ENCODE measurements at places on chromosomes 5 and 9.

GRCh38 chr5:114146398-114146797, 215.5 kb upstream of the KCNN2 start:
- no peak for DNase-seq

- DNase-seq: no peak
These were observed 373.4 kb upstream of the ACO1 start for GRCh38 chr9:32011049-32011448.

GRCh38 chr9:119722384-119722783, 353.1 kb upstream of the BRINP1 start:
- DNase-seq: no peak

DNA sequence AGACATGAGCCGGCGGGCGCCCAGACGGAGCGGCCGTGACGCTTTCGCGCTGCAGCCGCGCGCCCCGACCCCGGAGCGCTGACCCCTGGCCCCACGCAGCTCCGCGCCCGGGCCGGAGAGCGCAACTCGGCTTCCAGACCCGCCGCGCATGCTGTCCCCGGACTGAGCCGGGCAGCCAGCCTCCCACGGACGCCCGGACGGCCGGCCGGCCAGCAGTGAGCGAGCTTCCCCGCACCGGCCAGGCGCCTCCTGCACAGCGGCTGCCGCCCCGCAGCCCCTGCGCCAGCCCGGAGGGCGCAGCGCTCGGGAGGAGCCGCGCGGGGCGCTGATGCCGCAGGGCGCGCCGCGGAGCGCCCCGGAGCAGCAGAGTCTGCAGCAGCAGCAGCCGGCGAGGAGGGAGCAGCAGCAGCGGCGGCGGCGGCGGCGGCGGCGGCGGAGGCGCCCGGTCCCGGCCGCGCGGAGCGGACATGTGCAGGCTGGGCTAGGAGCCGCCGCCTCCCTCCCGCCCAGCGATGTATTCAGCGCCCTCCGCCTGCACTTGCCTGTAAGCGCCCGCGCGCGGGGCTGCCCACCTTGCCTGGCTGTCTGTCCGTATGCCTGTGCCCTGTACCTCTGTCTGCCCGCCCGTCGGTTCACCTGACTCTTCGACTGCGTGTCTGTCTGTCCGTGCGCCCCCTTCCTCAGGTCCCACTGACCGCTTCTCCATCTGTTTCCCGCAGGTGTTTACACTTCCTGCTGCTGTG, 412 bp downstream of the FGF18 start:
- no peak for DNase-seq

GRCh38 chr5:34998058-34998789, 49.5 kb downstream of the AGXT2 start:
- DNase-seq: no peak

DNA sequence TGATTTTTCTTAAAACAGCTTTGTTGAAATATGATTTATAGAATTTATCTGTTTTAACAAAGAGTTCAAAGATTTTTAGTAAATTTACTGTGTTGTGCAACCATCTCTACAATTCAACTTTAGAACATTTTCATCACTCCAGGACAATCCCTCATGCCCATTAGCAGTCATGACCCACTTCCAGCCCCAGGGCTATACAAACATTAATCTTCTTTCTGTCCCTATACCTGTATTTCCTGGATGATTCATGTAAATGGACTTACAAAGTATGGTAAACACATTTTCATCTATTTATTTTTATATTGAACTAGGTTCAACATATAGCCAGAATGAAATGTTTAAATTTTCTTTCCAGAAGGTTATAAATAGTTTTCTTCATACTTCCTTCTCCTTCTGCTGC, 127.8 kb upstream of the CCDC180 start:
- DNase-seq: no peak

DNA sequence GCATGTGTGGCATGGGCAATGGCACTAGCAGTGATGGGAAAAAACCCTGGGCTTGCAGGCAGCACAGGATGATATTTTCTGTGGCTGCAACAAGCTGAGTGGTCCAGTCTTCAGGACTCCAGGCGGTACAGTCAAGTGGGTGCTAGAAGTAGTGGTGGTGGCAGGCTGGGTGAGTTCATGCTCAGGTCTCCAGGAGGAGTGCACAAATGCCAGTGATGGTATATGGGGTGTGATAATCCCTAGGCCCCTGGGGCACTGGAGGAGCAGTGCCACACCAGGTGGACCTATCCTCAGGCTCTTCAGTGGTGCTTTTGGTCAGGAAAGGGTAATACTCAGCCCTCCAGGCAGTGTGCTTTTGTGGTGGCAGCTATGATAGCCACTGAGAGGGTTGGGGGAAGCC, 496.4 kb downstream of the PRR16 start:
- no peak for DNase-seq

DNA sequence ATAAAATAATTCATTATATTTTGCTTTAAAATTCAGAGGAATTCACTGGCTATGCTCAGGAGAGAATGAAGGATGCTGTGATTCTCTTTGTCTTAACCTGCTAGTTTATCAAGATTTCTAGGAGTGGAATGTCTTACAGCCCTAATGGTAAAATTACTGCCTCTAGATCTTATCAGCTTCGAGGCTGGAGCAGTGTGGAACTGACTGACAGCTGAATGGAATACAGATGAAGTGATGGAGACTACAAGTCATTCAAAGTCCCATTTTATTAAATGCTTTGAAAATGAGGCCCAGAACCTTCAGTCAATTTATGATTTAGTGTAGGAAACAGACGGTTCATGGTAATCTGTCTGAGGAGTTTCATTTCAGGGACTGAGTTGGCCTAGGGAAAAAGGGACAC, 202.1 kb downstream of the RFX3 start:
- DNase-seq: no peak

- no peak for DNase-seq
These were observed 16.7 kb upstream of the SCGB3A1 start for GRCh38 chr5:180607861-180608571.

DNA sequence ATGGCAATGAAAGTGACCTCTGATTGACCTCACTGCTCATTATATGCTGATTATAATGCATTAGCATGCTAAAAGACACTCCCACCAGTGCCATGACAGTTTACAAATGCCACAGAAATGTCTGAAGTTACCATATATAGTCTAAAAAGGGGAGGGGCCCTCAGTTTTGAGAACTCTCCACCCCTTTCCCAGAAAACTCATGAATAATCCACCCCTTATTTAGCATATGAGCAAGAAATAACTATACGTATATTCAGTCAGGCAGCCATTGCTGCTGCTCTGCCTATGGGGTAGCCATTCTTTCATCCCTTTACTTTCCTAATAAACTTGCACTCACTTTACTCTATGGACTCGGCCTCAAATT, 163.1 kb downstream of the ESM1 start:
- no peak for DNase-seq

GRCh38 chr9:129823542-129823934, 398 bp downstream of the TOR1A start:
- DNase-seq: no peak

DNA sequence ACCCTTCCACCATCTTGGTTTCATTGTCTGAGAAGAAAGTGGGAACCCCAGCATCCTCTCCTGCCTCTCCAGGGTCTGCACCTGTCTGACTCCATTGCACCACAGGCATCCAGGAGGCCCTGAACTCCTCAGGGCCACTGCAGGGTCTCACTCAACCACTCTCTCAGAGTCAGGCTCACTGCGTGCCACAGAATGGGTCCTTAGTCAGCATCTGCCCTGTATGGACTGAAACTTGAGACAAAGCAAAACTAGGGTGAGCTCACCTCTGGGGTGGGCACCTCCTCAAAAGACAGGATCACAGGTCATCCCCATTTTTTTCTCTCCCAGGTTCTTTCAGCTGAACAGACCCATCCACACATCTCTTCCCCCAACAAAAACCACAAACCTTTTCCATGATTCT, 59.2 kb upstream of the CPEB4 start:
- DNase-seq: no peak

GRCh38 chr5:398475-399295, 44.3 kb upstream of the EXOC3 start:
- DNase-seq: no peak

DNA sequence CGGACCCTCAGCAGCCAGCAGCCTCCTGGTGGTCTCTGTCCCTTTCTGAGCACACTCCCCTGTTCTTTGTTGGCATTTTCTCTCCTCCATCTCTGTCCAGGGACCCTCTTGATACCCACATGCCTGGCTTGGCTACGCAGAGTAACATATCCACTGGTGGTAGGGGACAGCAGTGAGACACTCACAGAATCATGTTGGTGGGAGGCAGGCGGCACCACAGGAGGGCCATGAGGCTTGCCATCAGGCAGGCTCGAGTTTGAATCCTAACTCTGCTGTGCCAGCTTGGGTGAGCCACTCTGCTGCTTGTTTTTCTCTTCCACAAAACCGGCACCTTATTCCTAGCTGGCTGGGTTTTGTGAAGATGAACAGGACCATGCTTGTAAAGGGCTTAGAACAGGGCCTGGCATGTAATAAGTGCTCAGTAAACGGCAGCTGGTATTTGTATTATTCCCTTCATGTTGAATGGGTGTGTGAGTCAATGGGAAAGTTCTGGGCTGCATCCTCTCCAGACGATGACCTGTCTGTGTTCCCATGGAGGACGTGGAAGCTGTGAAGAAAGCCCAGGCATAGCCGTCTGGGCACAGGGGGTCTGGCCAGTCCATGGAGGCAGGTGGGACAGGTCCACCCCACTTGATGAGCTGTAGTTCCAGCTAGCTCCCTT, 2.3 kb downstream of the COL27A1 start:
- no peak for DNase-seq

- peak; percentile 63 for DNase-seq
These were observed 100.4 kb downstream of the TTLL11 start for GRCh38 chr9:121992571-121993212.

GRCh38 chr5:86879086-86879485, 261.3 kb downstream of the COX7C start:
- no peak for DNase-seq

DNA sequence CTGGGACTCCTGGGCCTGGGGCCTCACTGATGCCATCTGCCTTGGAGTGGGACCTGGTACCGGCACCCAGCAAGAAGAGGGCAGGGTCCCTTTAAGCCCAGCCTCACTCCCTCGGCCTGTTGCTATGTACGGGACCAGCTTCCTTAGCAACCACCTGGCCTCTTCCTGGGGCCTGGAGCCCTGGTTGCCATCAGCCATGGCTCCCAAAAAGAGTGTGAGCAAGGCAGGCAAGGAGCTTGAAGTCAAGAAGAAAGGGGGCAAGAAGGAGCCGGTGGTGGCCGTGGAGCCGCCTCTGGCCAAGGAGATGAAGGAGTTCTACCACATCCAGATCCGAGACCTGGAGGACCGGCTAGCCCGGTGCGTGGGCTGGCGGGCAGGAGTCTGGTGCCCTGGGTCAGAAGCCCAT, at the start of gene CFAP157:
TSS of gene CFAP157 (plus strand) at position 153 of the 406 bp plus-strand sequence. CDS start at position 197, 44 bp downstream.
- DNase-seq: peak; percentile 36

DNA sequence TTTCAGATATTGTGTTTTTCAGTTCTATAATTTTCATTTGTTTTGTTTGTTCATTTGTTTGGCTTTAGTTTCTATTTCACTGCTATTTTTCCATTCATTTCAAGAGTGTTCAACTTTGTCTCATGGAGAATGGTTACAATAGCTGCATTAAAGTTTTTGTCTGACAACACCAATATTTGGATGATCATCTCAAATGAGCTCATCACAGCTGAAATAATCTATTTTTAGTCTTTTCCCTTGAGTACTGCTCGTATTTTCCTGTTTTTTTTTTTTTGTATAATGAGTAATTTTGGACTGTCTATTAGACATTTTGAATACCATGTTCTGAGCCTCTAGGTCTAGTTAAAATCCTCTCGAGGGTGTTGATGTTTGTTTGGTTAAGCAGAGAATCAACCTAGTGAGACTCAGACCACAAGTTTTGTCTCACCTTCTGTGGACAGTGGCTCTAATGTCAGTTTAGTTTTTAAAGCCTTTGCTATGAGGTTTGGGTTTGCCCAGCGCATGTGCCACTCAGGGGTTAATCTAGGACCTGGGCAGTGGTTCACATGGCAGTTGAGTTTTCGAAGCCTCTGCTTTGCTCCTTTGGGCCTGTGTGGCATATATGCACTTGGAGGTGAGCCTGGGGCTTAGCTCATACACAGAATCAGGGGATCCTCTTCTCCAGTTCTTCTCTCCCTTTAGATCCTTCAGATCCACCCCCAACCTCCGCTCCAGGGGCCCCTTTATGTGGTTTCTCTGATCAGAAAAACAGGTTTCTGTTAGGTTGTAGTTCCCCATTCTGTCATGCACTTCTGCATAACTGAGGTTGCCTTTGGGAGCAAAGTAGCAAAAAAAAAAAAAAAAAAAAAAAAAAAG, 79.8 kb downstream of the ARSB start:
- peak; percentile 61 for DNase-seq

GRCh38 chr5:134590992-134591659, 41.5 kb downstream of the SAR1B start:
- no peak for DNase-seq

DNA sequence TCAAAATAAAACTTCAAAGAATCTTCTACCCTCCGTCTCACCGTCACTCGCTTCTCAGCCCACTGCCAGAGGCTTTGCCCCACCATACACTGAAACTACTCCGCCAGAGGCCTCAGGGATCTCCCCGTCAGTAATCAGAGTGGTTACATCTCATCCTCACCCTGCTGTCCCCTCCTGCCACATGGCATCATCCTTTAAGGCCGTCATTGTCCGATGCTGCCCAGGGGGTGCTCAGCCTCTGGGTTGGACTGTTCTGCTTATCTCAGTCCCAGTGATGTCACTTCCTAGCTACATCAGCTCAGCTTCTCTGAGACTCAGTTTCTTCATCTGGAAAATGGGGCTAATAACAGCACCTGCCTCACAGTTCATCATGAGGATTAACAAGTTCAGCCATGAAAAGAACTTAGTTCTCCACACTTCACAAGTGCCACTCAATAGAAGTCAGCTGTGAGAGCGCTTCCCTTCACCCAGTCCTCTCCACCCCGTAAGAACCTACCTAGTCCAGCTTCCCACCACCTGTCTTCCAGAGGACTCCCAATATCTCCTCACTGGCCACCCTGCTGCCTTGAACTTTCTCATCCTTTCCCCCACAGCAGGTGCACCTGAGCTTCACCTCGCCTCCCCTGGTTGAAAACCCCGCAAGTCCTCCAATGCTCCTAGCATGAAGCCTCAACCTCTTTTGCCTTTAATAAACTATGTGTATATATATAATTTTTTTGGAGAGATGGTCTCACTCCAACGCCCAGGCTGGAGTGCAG, 2.8 kb upstream of the IL3 start:
- DNase-seq: no peak

DNA sequence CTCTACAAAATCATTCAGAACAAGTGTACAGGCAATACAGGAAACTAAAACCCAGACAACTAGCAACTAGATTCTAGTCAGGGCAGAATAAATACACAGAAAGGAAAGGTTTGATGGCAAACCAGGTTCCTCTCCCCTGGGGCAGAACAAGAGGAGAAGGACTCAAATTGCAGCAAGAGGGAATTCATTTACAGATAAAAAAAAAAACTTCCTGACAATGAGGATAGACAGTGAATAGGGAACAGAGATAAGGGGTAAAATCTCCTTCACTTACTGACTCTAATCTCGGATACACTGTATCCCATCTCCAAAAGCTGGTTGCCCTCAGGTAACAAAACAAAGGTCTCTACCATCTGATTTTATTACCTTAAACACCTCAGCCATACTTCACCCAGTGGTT, 244.0 kb downstream of the SEC61B start:
- no peak for DNase-seq

GRCh38 chr5:169706071-169706470, 69.0 kb downstream of the DOCK2 start:
- no peak for DNase-seq

DNA sequence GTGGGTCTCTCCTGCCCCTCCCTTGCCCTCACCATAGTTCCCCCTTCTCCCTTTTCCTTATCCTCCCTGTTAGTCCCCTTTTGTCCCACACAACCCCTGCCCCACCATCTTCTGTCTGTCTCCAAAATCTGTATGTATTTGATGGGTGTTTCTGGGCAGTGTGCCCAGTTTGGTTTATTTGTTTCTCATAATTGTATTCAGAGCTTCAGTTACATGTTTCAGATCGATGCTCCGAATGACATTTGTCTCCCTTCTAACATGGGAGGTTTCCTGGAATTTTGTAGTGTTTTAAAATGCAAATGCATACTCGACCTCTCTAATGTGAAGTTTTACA, 22.2 kb downstream of the FBXL7 start:
- no peak for DNase-seq
